Tibial nerve (tissue), 4 donors: ENCODE measurements at places on chromosomes 12 and 14.

DNA sequence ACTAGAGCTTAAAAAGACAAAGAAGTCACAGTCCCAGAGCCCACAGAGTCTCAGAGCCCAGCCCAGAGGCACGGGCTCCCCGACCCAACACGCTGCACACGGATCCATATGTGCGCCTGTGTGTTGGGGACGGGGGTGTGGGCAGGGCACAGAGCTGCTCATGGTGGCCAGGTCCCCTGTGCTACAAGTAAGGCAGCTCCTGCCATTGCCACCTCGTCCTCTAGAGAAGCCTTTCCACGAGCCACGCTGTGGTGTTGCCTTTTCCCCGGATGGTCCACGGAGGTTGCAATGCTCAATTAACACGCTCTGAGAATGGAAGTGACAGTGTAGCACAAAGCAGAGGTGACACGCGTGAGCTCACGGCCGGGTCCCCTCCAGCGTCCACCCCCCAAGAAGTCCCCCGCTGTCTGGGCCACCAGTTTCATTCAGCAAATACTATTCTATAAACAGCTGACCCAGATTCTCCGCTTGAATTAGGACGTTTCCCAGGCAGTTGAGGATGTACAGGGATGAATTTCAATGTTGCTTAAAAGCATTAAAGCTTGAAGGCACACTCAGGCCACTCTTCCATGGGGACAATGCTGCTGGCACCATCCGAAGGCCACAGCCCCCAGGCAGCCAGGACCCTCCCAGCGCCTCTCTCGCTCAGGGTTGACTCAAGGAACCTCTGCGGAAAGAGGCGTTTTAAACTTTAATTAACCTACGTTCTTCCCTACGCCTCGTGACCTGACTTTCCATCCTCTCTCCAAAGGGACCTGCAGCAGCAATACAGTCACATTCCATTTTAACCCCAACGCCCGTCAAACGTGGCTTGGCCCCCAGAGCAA lies 22.7 kb upstream of the EIF5 start:
- no peaks in the 10 kb centered on the region for H3K27me3 ChIP-seq
- no peak overlapping the region for H3K4me3 ChIP-seq
- H3K4me1 ChIP-seq, result no peaks in the 10 kb centered on the region
- H3K36me3 ChIP-seq, result no peaks in the 10 kb centered on the region

- peaks cover 38% of the 10 kb centered on the region for H3K4me1 ChIP-seq
- H3K27ac ChIP-seq, result peak overlapping the region; percentile 13
- no peak for DNase-seq
- H3K4me3 ChIP-seq, result no peak overlapping the region
- H3K27me3 ChIP-seq, result no peaks in the 10 kb centered on the region
- H3K36me3 ChIP-seq, result no peaks in the 10 kb centered on the region
These were observed 37.8 kb downstream of the ATF7IP start for GRCh38 chr12:14403293-14403692.

DNA sequence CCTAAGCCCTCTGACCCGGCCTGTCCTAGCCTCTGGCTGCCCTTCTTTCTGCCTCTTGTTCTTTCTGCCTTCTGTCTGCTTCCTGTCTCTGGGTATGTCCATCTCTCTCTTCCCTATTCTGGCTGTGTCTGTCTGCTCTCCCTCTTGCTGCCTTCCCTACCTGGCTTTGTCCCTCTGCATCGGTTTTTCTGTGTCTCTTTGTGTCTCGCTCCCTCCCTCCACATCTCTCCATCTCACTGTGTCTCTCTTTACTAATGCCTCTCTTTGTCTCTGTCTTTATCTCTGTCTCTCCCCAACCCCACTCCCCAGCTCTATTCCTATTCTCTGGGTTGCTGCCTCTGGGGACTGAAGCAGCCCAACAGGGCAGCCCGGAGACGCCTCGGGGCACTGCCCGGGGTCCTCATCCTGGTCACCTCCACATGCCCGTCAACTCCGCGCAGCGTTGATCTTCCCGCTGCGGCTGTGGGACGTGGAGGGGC lies 10.1 kb downstream of the SHMT2 start:
- H3K27me3 ChIP-seq, result peaks cover 80% of the 10 kb centered on the region
- no peak overlapping the region for H3K27ac ChIP-seq
- no peak for DNase-seq
- H3K4me1 ChIP-seq, result peaks cover 64% of the 10 kb centered on the region
- H3K36me3 ChIP-seq, result no peaks in the 10 kb centered on the region
- peak overlapping the region; percentile 10 for H3K4me3 ChIP-seq

GRCh38 chr14:100581228-100582145 lies 5.7 kb downstream of the BEGAIN start:
- no peaks in the 10 kb centered on the region for H3K36me3 ChIP-seq
- no peaks in the 10 kb centered on the region for H3K27me3 ChIP-seq
- no peak for DNase-seq
- no peak overlapping the region for H3K27ac ChIP-seq

DNA sequence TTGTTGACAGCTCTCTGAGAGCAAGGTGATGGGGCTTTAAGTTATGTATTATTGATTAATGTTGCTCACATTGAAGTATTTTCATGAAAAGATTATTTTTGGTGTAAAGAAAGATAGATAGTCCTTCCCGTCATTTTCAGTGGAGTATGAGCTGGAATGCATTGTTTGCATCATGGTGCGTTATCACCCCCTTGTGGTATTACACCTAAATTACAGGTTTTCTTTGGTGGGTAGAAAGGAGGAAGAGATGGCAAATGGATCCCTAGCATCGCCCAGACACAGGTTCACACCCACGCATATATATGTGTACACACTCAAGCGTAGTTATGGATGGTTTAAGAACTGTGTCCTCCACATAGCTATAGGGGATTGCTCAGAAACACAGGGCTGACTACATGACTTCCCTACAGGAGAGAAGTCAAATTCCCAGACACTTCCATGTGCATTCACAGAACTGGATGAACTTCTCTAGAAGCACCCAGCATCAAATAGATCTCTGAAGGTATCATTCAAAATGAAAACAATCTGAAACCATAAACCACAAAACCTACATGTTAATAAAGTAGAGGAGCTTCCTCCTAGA lies 14.4 kb upstream of the SERPINA10 start:
- no peak for DNase-seq
- no peak overlapping the region for H3K4me3 ChIP-seq
- no peaks in the 10 kb centered on the region for H3K4me1 ChIP-seq
- H3K27me3 ChIP-seq, result no peaks in the 10 kb centered on the region
- no peak overlapping the region for H3K27ac ChIP-seq

DNA sequence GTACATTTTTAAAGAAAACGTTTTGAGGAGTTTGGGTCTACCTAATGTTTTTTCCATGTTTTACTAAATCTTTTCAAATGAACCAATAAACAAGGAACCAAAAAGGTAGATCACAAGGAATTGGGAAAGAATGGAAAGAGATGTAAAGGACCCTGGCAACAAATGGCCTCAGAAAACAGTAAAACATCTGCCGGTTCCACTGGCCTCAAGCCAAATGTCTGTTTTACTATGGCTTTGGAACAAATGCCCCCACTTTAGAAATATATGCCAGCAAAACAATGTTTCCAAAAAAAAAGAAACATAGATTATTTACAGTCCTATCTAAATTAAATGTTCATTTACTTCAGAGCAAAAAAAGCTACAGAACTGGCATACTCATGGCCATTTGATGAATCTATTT lies 3.0 kb downstream of the TRMT5 start:
- H3K27ac ChIP-seq, result no peak overlapping the region
- DNase-seq, result no peak
- H3K36me3 ChIP-seq, result no peaks in the 10 kb centered on the region
- H3K4me1 ChIP-seq, result peaks cover 24% of the 10 kb centered on the region
- H3K27me3 ChIP-seq, result no peaks in the 10 kb centered on the region

GRCh38 chr12:116247377-116247776 lies 30.1 kb downstream of the MED13L start:
- H3K27ac ChIP-seq, result no peak overlapping the region
- H3K4me3 ChIP-seq, result no peak overlapping the region
- H3K27me3 ChIP-seq, result no peaks in the 10 kb centered on the region
- DNase-seq, result no peak

GRCh38 chr12:101107032-101107763 lies 102.8 kb downstream of the SLC5A8 start:
- no peaks in the 10 kb centered on the region for H3K27me3 ChIP-seq
- no peak overlapping the region for H3K4me3 ChIP-seq
- no peaks in the 10 kb centered on the region for H3K4me1 ChIP-seq
- DNase-seq, result no peak

DNA sequence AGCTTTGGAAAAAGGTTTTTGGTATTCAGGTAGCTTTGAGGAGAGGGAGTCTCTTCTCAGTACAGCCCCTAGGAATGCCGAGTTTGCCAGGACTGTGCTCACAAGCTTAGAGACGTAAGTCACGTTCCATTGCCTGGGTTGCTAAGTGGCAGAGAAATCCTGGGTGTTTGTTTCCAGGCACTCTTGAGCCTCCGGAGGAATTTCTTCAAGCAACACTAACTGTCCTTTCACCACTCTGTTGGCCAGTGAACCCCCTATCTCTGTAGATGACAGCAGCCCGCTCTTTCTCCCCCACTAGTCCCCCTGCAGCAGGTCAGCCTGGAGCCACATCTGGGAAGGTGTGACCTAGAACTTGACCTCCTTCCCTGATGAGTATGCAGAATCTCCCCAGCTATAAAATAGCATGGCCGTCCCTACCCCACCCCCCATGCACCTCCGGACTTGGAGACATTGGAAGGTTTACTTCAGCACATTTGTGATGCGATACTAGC lies 162.7 kb downstream of the ZFP36L1 start:
- DNase-seq, result no peak
- H3K27ac ChIP-seq, result peak overlapping the region; percentile 46
- peaks cover 86% of the 10 kb centered on the region for H3K4me1 ChIP-seq

DNA sequence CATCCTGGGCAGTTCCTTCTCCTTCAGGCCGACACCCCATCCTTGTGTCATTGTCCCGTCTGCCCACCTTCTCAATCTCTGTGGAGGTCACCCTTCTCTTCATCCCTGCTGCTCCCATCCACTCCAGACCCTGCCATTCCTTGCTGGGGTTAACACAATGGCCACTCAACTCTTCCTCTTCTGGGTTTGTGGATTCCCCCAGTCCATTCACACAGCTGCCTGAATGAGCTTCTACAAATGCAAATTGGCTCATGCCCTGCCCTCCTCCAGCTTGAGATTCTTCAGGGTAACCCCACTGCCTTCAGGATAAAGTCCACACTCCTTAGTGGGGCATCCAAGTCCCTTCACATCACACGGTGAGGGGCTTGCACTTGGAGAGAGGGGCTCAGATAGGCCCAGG lies 17.2 kb upstream of the PRMT8 start:
- H3K4me1 ChIP-seq, result no peaks in the 10 kb centered on the region
- no peaks in the 10 kb centered on the region for H3K27me3 ChIP-seq
- no peak overlapping the region for H3K4me3 ChIP-seq
- DNase-seq, result no peak
- H3K36me3 ChIP-seq, result no peaks in the 10 kb centered on the region

- DNase-seq, result no peak
- H3K27me3 ChIP-seq, result no peaks in the 10 kb centered on the region
- H3K27ac ChIP-seq, result no peak overlapping the region
- H3K4me1 ChIP-seq, result no peaks in the 10 kb centered on the region
- no peak overlapping the region for H3K4me3 ChIP-seq
These were observed 8.2 kb upstream of the MIS18BP1 start for GRCh38 chr14:45261209-45261608.

DNA sequence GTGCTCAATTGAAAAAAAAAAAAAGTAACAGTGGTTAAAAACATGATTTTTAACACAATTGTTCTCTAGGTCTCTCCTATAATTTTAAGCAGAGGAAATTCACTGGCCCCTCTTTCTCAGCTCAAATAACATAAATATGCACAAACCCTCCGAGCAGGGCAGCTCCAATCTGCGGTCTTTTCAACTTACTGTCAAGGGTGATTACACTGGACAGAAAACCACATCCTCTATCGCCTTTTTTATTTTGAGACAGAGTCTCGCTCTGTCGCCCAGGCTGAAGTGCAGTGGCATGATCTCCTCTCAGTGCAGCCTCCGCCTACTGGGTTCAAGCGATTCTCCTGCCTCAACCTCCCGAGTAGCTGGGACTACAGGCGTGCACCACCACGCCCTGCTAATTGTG lies 16.5 kb upstream of the GABARAPL1 start:
- no peaks in the 10 kb centered on the region for H3K27me3 ChIP-seq
- H3K4me3 ChIP-seq, result no peak overlapping the region
- H3K27ac ChIP-seq, result no peak overlapping the region

DNA sequence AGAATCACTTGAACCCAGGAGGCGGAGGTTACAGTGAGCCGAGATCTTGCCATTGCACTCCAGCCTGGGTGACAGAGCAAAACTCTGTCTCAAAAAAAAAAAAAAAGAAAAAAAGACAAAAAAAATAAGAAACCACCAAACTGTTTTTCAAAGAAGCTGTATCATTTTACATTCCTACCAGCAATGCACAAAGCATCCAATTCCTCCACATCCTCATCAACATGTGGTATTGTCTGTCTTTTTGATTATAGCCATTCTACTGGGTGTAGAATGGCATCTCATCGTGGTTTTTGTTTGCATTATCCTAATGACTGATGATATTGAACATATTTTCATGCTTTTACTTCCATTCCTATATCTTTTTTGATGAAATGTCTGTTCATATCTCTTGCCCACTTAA lies 36.2 kb upstream of the GNG2 start:
- no peak overlapping the region for H3K27ac ChIP-seq
- H3K27me3 ChIP-seq, result no peaks in the 10 kb centered on the region
- H3K36me3 ChIP-seq, result no peaks in the 10 kb centered on the region
- H3K4me1 ChIP-seq, result no peaks in the 10 kb centered on the region

GRCh38 chr14:74601982-74602381 lies 10.1 kb downstream of the LTBP2 start:
- H3K4me3 ChIP-seq, result no peak overlapping the region
- DNase-seq, result no peak
- H3K27ac ChIP-seq, result no peak overlapping the region
- H3K27me3 ChIP-seq, result no peaks in the 10 kb centered on the region

DNA sequence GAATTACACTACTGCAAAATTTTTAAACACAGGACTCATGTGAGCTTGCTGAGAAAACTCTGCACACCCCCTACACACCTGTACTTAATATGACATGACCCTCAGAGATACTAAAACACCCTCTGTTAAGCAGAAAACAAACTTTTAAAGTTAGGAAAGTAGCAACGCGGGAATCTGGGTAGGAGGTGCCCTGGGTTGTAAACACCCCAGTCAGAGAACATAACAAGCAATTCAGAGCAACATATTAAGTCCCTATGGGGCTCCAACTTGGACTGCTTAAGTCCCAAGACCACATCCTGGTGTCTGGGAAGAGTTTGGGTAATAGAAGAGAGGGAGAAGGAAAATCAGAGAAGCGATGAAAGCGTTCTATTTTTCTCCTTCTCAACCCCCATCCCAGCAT lies 1.2 kb downstream of the ATF7 start:
- no peaks in the 10 kb centered on the region for H3K4me1 ChIP-seq
- H3K36me3 ChIP-seq, result no peaks in the 10 kb centered on the region
- H3K27ac ChIP-seq, result peak overlapping the region; percentile 94
- H3K4me3 ChIP-seq, result peak overlapping the region; percentile 62
- H3K27me3 ChIP-seq, result no peaks in the 10 kb centered on the region
